NCI-H748 treated with DMSO at 0.1 percent for 48 hours (cell line): ENCODE measurements at places on chromosomes 1 and 21.

DNA sequence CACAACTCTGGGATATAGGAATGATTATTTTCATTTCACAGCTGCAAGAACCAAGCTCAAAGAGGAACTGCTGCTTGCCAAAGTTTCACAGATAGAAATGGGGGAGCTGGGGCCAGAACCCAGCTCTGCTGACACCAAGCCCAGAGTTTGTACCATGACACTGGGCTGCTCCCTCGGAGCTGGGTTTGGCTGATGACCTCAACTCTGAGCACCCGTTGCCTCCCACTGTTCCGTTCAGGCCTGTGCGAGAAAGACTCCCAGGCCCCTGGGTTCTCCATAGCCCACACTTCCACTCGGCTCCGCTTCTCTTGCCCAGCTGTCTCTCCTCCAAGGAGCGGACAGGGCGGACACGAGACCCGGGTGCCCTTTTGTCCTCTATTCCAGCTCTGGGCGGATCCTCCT lies 55.2 kb downstream of the NGF start:
- DNase-seq, result no peak

DNA sequence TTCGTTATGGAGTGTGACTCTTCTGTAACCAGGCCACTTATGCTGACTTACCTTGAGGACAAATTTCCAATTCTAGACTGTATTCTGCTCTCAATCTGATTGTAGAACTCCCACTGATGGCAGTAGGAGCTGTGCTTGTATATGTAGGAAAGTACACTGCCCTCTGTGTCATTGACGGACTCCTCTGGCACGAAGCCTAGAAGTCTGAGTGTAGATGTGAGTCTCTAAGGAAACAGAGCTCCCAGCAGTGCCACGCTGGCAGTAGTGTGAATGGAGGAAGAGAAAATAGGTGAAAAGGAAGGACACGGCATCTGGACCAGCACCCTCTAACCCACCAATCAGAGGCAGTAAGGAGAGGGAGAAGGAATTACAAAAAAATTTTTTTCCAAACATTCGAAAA lies 130.4 kb upstream of the ADGRL2 start:
- DNase-seq, result no peak

- DNase-seq, result no peak
Observed at GRCh38 chr1:180425952-180426351, 76.4 kb downstream of the ACBD6 start.

DNA sequence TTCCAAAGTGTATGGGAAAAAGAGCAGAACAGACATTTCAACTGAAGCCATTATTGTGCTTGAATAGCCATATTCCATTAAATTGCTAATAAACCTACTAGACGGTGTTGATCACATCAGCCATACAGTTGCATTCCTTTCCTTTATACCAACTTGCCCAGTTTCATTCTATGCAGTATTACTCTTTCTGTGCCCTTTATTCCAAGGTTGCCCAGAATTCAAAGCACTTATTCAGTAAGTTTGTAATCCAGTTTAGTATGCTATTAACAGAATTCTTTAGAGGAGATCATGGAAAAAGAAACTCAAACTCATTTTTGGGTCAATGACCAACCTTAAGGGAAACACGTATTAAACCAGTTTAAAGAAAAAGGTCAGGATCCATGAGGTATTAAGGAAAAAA lies 89.5 kb downstream of the DDAH1 start:
- no peak for DNase-seq

DNA sequence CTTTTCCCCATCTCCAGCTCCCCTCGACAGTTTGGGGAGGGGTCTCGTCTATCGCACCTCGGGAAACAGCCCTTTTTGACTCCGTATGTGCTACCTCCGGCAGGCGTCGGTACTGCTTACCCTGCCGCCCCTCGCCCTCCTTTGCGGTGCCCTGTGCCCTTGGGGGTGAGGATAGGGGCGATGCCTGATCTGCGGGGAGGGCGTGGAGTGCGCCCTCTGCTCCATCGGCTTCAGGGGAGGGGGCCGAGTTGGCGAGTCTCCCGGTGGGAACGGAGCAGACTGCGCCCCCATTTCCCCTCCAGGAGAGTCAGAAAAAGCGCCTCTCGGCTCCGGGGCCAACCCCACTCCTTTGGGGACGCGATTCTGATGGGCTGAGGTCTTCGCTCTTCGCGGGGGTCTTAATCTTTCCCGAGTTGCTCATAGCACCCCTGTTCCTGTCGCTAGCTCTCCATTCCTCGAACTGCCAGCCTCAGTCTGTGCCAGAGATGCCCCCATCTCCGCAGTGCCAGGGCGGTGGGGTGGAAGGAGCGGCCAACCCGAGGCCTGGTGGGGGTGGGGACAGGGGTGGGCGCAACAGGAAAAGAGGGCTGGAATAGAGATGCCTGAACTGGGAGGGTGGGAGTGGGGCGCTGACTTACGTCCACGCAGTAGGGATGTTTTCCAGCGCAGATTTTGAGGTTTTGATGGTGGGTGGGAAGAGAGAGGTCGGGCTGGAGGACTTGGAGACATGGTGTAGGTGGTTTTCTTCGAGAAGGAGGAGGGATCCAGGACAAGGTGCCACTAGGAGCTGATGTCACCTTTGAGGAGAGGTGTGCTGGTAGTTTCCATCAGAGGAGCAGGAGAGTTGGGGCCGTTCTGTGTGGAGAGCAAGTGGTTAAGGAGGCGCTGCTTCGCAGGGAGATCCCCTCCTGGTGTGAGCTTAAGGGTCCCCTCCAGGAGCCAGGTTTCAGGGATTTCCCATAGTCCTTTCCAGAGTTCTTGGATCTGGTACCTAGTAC lies 674 bp downstream of the PPFIA4 start:
- DNase-seq, result no peak

GRCh38 chr1:4170548-4171340 lies 270.7 kb upstream of the C1orf174 start:
- DNase-seq, result no peak

- no peak for DNase-seq
Observed at GRCh38 chr21:45865106-45865835, 116.3 kb upstream of the COL6A1 start.

- DNase-seq, result no peak
Observed at GRCh38 chr1:163583661-163584181, 262.0 kb downstream of the NUF2 start.

GRCh38 chr1:206757524-206758266 lies 12.9 kb upstream of the IL19 start:
- no peak for DNase-seq

DNA sequence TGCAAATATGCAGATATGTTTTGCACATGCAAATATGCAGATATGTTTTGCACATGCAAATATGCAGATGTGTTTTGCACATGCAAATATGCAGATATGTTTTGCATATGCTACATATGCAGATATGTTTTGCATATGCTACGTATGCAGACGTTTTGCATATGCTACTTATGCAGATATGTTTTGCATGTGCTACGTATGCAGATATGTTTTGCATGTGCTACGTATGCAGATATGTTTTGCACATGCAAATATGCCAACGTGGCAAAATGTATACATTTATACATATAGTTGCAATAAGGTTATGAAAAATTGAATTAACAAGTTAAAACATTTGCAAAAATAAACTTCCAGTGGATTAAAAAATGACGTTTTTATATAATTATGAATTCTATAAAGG lies 30.8 kb upstream of the TP53BP2 start:
- DNase-seq, result no peak

GRCh38 chr1:219564109-219564508 lies 48.8 kb downstream of the ZC3H11B start:
- peak; percentile 80 for DNase-seq

- DNase-seq, result no peak
Observed at GRCh38 chr1:2597441-2598328, 11.1 kb downstream of the PRXL2B start.

DNA sequence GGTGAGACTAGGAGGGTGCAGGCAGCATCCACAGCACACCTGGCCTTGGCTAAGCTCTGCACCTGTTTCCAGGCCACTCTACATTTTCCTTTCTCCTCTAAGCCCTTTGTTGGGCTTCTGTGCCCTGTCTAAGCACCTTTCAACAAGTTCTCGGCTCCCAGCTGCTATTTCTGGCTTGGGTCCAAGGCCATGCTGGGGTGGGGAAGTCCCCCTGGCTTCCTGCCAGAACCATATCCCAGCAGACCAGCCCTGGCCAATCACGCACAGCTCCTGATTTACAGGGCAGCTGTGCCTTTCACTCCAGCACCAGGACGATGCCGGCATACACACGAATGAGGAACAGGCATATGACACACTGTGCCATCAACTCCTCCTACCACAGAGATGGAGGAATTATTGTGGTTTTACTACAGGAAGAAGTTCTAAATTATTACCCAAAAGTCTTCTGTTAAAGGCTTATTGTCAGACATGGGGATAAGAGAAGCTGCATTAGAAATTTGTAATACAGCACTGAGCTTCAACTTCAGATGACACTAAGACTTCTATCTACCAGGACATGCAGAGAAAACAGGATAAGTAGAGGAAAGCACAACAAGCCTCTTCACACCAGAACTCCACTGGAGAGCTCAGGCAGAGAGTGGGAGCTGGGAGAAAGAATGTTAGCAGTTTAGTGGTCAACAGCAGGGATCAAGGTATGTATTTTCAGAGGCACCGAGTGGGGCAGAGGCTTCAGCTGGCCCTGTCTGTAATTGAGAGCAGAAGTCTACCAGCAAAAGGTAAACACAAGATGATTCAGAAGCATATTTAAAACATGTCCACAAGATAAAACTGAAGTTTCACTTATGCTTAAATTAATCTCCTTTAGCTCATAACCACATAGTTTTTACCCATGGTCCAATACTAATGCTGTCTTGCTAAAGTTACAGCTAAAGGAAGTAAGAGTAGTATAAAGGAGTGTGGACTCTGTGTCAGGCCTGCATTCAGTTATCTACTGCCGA lies 37.4 kb downstream of the TRIT1 start:
- peak; percentile 100 for DNase-seq

DNA sequence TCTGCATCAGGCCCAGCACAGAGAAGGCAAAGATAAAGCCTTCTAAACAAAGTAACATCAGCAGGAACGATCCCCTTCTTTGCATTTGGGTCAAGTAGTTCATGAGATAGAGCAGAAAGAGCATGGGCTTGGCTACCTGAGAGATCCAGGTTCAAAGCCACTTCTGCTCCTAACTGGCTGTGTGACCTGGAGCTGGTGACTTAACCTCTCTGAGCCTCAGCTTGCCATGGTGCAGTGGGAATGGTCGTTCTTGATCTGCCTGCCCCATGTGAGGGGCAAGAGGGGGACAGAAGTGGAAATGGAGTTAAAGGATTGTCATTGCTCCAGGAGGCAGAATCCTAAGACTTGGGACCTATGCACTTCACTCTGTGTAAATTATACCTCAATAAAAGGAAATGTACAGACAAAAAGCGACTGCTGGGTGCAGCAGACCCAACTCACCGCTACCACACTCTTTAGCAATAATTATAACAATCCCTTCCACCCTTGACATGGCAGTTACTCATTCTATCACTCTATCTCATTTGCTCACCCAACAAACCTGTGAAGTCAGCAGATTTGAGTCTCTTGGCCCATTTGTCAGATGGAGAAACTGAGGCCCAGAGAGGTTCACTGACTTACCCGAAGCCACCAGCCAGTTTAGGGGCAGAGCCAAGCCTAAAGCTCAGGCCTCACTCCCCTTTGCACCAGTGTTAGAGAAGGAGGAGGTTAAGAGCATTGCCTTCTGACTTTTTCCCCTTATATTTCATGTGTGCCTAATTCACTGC lies 1.5 kb upstream of the MATN1 start:
- DNase-seq, result no peak

DNA sequence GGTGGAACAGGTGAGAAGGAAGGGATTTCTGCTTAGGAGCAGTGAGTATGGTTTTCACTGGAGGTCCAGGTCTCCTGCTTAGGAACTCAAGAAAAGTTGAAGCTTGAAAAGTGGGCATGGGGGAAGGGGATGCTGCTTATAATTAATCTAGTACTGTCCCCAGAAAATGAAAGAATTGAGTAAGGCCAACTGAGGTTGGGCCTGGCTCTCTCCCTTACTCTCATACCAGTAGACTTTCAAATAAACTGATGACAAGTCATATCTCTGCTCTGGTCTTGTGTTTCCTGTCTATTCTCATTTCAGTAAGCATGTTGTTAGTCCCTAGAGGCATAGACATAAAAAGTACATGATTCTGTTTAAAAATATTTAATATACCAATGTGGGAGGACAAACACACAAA lies 26.4 kb downstream of the CD48 start:
- no peak for DNase-seq

DNA sequence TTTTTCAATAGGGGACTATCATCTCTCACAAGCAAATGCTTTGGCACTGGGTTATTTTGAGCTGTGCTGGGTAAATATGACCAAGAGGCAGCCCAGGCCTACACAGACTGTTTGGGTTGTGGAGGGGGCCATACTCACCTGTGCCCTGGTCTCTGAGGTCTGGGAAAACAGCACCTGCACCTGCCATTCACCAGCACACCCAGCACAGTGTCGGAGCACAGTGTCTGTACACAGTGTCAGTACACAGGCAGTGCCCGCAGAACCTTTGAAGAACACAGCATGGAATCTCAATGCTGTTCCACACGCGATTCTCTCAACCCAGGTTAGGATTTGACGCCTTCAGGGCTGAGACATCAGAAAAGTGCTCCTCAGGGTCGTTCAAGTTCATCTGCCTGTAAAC lies 35.0 kb upstream of the FAM89A start:
- DNase-seq, result no peak

- no peak for DNase-seq
Observed at GRCh38 chr1:60950224-60951063, 131.9 kb upstream of the NFIA start.

- no peak for DNase-seq
Observed at GRCh38 chr1:241598249-241598648, 41.9 kb downstream of the CHML start.

DNA sequence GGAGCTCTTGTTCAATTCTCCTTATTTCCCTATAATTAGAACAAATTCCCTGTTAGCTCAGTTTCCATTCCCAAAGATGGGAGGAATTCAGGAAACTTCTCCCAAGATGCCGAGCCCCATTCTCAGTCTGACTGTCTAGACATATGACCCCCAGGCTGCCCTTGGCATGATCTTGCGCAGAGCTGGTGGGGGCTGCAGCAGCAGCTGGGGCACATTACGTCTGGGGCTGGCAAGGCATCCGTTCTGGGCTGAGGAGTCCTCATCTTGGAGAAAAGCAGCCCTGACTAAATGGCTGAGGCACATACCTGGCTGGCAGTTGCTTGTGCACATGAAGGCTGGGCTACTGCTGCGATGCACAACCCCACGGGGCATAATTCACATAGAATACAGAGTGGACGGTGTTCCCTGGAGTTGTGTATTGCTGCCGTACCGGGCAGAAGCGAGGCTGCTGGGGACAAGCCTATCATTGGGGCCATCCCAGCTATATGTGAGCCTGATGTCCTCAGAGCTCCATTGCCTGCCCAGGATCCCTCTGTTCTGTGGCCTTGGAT lies 36.4 kb upstream of the TRABD2B start:
- no peak for DNase-seq

GRCh38 chr1:70877343-70877742 lies 170.3 kb downstream of the PTGER3 start:
- DNase-seq, result no peak

DNA sequence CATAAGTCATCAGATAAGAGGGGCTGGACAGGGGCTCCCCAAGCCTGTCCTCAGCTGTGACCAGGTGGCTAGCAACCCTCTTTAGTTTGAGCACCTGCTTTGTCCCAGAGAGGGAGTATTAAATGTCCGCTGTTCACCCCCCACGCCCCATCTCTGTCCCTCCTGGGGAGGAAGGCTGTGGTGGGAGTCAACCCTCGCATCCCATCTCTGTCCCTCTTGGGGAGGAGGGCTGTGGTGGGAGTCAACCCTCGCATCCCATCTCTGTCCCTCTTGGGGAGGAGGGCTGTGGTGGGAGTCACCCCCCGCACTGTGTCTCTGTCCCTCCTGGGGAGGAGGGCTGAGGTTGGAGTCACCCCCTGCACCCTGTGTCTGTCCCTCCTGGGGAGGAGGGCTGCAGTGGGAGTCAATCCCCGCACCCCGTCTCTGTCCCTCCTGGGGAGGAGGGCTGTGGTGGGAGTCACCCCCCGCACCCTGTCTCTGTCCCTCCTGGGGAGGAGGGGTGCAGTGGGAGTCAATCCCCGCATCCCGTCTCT lies 72.6 kb upstream of the ABCG1 start:
- no peak for DNase-seq
